ENCODE measurements at places on chromosomes 4 and X.

DNA sequence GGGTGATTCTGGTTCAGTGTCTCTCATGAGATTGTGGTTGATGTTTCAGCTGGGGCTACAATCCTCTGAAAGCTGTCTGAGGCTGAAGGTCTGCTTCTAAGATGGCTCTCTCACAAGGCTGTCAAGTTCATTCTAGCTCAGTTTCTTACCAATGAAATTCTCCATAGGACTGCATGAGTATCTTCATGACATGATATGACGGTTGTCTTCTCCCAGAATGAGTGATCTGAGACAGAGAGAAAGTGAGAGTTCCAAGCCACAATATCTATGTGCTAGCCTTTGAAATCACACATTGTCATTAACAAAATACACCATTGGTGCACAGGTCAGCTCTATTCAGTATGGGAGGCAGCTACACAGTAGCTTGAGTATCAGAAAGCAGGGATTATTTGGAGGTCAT is 27.3 kb downstream of the PITX2 start:
- DNase-seq = no peak

DNA sequence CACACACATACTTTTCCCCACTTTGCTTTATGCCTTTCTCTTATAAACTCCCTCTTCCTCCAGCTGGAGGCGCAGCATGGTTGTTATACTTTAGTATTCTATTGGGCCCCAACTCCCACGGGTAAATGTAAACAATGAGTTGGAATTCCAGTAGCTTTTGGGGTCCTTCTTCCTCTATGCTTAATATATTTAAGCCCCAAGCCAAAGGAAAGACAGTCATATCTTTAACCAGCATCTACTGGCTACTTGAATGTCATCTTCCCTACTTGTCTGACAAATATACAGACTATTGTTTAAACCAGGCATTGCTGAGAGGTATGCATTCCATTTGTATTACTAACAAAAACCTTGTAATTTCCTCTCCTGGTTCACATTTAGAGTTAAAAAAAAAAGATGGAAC is 72.9 kb downstream of the WDR19 start:
- DNase-seq = no peak

- no peak for DNase-seq
These were observed 2.5 kb downstream of the MYL5 start for GRCh38 chr4:676871-677235.

DNA sequence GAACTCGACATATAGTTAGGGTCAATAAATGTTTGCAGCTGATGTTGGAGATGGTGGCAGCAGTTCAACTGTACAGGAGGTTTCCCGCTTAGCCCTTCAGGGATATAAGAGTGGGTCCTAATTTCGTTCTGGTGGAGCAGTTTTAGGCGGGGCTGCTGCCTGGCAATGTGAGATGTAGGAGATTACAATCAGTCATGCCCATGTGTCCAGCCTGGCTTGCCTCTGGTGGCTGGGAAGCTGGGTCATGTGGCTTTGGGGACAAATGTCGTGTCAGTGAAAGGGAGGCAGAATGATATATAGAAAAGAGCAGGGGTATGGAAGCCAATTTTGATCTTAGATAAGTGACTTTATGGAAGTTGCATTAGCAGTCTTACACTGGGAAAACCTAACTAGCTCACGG is 129.4 kb downstream of the CLCN4 start:
- peak; percentile 35 for DNase-seq

DNA sequence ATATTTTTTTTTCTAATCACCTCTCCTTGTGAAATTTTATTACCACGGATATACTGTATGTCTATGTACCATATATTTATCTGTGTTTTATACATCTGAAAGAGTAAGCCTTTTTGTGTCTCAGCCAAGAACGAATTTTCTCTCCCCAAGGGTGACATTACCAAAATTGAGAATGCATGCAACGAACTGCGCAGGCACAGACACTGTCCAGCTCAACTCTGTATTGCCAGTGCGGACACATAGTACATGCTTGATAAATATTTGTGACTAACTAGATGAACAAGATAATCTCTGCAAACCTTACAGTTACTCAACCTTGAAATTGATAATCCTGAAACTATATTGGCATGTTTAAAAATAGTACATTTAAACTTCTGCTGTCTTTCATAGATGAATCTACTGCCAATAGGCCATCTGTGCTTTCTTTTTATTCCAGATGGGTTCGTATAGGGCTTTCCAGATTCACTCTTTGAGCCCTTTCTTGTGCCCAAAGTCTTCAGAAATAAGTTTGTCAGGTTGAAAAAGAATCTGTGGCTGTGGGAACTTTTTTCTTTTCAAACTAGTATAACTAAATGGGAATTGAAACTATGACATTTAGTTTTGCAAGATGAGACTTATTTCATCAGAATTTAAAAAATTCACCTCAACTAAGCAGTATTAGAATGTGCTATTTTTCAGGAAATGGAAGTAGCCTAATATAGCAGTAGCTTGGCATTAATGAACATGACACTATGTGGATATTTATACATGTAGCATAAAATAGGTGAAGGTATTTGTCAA is 38.9 kb downstream of the DTHD1 start:
- no peak for DNase-seq

DNA sequence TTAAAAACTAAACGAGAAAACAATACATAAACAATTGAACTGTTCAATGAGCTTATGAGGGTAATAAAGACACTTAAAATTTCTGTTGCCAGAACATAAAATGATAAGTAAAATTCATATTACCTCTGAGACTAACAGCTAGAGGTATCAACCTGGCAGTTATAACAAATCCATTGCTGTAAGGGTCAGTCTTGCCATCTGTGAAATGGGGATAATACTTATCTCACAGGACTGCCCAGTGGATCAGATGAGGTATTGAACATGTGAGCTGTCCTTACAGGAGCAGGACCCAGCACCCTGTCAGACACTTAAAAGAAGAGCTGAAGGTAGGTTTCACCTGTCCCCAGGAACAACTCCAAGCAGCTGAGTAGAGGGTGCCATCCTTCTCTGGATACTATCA is 2.5 kb downstream of the TCEAL3 start:
- no peak for DNase-seq

GRCh38 chr4:57318703-57319102 is 208.5 kb upstream of the IGFBP7 start:
- DNase-seq = no peak

- DNase-seq = no peak
These were observed 213.2 kb upstream of the ZFP42 start for GRCh38 chr4:187782286-187782824.

- DNase-seq = no peak
These were observed 13.2 kb upstream of the COX7B2 start for GRCh38 chr4:46922205-46922604.

DNA sequence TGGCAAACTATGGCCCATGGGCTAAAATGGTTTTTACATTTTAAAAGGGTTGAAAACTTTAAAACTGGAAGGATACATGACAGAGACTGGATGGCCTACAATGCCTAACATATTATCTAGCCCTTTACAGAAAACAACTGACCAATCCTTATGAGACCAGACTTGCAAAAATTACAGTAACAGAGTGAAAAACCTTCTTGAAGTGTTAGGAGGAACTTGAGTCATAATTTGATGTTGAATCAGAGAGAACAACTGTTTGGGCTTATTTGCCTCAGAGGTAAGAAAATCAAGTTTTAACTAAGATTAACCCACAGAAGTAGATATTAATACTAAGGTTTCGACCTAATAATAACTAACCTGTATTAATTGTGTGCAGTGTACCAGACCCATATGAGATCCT is 12.4 kb upstream of the NAP1L5 start:
- no peak for DNase-seq

Data from SK-N-DZ (cell line).